GM03348 (cell line): ENCODE measurements at places on chromosomes 5 and 9.
A peak's percentile ranks its signal among the peaks of the same experiment; 100 is the strongest.

DNA sequence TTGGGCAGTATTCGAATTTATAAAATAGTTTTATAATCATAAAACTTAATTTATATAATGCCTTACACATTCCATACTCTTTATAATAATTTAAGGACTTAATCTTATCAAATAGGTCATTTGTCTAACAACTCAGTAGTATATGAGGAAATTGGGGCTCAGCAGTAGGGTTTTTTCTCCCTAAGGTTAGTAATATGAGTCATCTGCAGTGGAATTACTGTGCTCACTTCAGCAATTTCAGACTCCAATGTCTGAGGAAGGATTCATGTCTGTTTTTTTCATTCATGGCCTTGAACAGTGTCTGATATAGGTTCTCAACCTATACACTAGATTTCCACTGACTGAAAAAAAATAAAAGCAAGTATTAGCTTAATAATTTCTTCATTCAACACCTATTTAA is 7.4 kb downstream of the DMRTA1 start:
- DNase-seq = no peak

- no peak for DNase-seq
Observed at GRCh38 chr5:150301901-150302300, 804 bp downstream of the ARSI start.

GRCh38 chr9:92482329-92482728 is at the start of gene ASPN:
ASPN (minus strand) TSS chr9:92482506.
- peak; percentile 62 for DNase-seq

DNA sequence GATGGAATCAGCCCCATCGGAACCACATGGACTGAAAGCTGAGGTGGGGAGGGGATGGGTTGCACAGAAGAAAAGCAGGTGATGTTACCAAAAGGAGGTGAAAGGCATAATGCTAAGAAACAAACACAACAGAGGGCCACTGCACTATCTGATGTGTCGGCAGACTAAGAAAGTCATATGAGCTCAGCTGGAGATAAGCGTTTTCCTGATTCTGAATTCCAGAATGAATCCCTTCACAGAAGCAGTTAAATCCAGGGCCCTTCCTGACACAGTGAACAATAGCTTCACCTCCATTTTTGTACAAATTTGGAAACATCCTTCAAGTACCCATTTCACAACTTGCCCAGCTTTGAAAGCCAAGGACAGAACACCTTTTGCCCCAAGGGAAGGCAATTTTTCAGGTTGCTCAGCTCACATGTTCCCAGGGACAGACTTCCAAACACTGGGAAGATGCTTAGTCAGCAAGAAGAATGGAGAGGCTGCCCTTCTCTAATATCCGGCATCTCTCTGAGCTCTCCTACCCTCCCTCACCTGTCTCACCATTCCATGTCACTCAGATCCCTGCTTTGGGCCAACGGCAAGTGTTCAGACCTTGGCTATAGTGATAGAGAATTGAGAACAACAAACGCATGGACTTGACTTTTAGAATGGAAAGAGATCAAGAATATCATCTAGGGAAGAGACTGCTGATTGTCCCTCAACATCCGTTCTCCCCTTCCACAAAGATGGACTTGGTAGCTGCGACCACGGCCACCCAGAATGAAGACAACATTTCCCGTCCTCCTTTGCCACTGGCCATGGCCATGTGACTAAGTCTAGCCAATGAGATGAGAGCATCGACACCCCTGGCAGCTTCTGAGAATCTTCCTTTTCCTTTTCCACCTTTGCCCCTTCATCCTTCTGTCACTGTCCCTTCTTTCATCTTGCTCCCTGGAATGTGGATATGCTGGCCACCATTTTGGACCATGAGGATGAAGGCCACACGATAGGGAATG is 68.6 kb upstream of the IL17B start:
- DNase-seq = no peak

- DNase-seq = no peak
Observed at GRCh38 chr9:38227656-38228055, 158.6 kb upstream of the SHB start.

- DNase-seq = peak; percentile 76
Observed at GRCh38 chr5:151870820-151871219, 53.8 kb downstream of the GLRA1 start.

GRCh38 chr5:139100825-139101224 is 97.3 kb downstream of the SIL1 start:
- peak; percentile 39 for DNase-seq

- no peak for DNase-seq
Observed at GRCh38 chr5:39648848-39649227, 224.1 kb upstream of the DAB2 start.

- no peak for DNase-seq
Observed at GRCh38 chr9:14146201-14146874, 167.6 kb downstream of the NFIB start.

- DNase-seq = no peak
Observed at GRCh38 chr9:111020594-111020993, 17.7 kb downstream of the LPAR1 start.

- peak; percentile 82 for DNase-seq
Observed at GRCh38 chr9:16871336-16872151, 1.1 kb upstream of the BNC2 start.

DNA sequence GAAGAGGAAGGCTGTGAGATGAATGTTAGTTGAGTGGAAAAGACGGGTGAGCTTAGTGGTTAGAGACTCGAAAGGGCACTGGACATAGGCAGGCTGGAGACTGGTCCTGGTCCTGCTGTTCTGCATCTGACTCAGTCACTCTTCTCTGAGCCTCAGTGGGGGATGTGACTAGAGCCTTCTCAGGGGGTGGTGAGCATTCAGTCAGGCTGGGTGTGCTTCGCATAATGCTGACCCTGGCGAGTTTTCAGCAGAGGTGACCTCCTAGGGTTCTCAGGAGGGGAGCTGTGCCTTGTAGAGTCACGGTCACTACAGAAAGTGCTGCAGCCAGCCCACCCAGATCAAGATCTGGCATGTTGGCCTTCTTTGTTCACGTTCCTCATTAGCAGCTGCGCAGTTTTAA is 44.3 kb downstream of the PRRC2B start:
- DNase-seq = no peak
